ENCODE measurements at places on chromosomes 1 and 21.

DNA sequence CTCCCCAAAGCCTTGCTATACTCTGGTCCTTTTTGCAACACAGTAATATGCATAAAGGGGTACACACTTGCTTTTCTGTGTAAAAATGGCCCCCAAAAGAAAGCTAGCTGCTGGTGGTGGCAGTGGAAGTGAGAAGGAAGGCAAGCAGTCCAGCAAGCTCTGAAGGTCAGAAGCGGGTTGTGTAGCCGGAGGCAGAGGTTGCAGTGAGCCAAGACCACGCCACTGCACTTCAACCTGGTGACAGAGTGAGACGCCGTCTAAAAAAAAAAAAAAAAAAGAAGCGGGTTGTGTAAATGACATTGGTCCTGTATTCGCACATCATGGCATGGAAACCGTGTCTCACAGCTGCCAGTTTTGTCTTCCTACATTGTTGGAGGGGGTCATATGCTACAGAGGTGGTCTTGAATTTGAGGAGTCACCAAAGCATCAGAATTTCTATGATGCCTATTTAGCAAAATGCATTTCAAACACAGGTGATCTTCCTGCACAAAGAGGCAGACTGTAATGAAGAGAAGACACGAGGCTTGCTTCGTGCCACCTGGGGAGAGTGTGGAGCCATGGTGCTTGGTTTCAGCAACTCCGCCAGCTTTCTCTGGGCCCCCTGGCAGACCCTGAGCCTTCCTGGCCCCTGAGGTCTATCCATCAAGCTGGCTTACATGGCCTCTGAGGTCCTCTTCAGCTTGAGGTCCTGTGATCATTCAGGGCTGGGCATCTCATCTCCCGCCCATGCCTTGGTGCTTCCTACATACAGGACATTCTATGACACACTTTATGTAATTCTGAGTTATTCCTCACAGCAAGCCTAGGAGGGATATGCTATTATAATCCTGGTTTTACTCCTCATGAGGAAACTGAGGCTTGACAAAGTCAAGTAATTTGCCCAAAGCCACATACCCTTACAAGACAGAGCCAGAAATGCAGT lies 71.0 kb downstream of the TOMM20 start:
- no peak for DNase-seq

DNA sequence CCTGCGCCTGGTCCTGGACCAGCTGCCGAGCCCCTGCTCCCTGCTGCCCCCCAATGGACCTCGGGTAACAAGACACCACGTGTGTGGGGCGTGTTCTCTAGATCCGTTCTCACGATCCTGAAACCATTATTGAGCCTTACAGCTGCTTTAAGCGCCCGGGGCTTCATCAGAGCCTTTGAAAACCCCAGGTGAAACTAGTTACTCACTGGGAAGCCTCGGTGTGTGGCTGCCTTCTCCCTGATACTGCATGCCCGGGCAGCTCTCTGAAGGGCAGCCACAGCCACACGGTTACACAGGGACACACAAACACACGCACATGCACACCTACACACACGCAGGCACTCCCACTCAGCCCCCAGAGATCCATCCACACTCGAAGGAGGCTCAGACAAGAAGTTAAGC lies 5.3 kb downstream of the HES2 start:
- no peak for DNase-seq

DNA sequence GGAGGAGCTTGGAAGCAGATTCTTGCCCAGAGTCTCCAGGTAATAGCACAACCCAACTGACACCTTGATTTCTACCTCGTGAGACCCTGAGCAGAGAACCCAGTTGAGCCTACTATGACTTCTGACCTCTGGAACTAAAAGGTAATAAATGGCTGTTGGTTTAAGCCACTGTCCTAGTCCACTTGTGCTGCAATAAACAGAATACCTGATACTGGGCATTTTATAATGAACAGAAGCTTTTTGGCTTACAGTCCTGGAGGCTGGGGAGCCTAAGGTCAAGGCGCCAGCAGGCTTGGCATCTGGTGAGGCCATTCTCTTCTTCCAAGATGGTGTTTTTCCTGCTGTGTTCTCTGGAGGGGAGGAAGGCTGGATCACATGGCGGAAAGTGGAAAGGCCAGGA lies 39.9 kb upstream of the TP53BP2 start:
- no peak for DNase-seq

DNA sequence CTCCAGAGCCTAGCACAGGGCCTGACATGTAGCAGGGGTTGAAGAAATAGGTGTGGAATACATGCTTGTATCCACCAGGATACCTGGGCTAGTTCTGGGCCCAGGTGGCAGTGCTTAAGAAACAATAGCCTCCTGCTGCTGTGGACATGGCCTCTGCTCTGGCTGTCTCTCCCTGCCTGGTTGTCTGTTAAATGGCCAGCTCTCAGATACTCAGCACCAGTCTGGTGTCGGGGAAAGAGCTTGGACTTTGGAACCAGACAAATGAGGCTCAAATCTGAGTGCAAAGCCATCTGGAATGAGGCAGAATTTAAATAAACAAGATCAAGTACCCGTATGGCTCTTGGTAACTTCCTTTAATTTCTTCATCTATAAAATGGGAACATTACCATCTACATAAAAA lies 31.5 kb downstream of the SESN2 start:
- peak; percentile 39 for DNase-seq

DNA sequence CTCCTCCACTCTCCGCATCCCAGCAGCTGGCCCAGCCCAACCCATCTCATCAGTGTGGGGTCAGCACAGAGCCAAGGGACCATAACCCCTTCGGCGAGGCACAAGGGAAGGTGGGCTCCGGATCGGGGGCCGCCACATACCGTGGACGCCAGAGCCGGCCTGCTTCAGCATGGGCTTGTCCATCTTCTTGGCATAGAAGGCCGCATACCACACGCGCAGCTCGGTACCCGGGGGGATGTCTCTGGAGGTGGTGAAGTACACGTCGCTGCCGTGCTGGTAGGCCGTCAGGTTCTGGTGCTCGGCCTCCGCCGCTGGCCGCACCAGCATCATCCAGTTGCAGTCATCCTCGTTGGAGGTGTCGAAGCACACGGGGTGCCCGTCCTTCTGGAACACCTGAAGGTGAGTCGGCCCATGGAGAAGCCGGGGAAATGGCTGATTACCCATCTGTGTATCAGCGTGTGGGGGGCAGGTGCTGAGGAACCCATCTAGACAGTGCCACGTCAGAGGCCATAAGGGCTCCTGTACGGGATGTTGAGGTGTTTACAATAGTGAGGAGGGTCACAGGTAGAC lies 24.6 kb downstream of the PRDM15 start:
- DNase-seq, result no peak

DNA sequence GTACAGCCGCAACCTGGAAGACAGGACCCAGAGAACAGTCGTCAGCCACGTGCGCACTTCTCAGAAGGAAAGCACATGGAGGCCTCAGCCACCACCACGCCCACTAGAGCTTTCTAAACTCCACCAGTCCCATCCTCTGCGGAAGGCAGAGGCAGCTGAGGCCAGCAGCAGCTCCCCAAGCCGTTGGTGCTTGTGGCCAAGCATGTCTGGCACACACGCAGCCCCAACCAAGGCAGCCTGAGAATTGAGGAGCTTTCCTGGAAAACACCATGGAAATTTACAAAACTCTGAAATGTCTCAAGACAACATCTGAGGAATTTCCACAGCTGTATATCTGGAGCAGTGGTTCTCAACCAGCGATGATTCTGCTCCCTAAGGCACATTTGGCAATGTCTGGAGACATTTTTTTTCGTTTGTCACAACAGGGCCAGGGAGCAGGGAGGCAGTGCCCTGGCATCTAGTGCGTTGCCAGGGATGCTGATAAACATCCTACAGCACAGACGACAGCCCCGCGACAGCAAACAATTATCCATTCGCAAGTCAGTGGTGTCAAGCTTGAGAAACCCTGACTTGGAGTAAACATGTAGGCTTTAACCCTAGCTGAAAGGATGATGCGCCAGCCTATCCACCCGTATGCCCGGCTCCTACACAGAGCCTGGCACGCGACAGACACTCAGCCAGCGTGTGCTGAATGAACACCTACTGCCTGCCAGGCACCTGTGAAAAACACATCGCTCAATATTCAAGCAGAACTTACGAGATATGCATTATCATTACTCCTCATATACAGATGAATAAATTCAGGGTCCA lies 24.7 kb downstream of the NPHP4 start:
- no peak for DNase-seq

DNA sequence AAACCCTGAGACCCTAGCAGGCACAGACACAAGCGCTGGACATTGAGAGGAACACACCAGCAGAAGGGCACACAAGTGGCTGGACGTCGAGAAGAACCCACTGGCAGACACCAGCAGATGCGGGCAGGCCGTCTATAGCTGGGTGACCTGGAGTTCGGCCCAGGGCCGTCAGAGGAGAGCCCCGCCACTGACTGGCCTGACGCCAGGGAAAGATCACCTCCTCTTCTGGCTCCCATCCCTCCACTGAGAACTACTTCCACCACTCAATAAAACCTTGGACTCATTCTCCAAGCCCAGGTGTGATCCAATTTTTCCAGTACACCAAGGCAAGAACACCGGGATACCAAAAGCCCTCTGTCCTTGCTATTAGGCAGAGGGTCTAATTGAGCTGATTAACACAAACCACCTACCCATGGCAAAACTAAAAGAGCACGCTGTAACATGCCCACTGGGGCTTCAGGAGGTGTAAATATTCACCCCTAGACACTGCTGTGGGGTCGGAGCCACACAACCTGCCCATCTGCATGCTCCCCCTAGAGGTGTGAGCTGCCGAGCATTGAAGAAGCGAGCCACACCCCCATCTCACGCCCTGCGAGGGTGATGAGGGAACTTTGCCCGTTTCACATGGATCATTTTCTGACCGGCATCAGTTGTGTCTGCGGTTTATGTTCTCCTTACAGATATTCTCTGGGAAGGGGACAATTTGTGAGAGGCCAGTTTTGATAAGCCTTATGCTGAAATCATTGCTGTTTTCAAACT lies 104.8 kb downstream of the HLX start:
- peak; percentile 22 for DNase-seq
